Karpas-422 (cell line): ENCODE measurements at places on chromosomes 1 and 21. TPM values are rescaled to one million over a fixed set of nuclear protein-coding genes. Genes with fewer than 3 reads are reported as not detected.

The PLA2G2F gene
- not detected in 2 replicates for total RNA-seq

GRCh38 chr1:10881046-10881445, 84.6 kb upstream of the CASZ1 start:
- DNase-seq: no peak
- H3K27me3 ChIP-seq: no peaks in the 10 kb centered on the region
- H3K36me3 ChIP-seq: no peaks in the 10 kb centered on the region
- no peak overlapping the region for H3K4me3 ChIP-seq

DNA sequence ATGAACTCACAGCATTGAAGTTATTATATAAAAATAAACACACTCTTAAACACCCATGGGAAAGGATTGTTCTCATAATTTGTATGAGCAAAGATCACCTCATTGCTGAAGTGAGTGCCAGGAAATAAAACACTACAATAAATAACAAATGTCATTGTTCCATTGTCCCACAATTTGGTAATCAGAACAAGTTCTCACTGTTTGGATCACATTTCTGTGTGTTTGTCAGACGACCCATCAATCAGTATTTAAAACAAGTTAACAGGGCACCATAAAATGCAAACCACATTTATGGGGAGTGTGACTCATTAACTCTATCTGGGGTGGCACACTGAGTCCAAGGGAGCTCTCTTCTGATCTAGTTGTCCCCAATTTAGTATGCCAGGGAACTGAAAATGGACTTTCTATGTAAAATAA, 124.5 kb downstream of the PTPRC start:
- H3K27me3 ChIP-seq: no peaks in the 10 kb centered on the region
- peak; percentile 55 for DNase-seq
- peaks cover 45% of the 10 kb centered on the region for H3K4me1 ChIP-seq
- H3K36me3 ChIP-seq: no peaks in the 10 kb centered on the region
- peak overlapping the region; percentile 54 for H3K27ac ChIP-seq

The CLDN17 gene
- not detected in 2 replicates for total RNA-seq

- no peak for DNase-seq
- H3K4me1 ChIP-seq: 0 out of 2 replicates have a peak, but pooled peaks cover 2% of the 10 kb centered on the region
- H3K27me3 ChIP-seq: no peaks in the 10 kb centered on the region
- no peak overlapping the region for H3K27ac ChIP-seq
These were observed 82.9 kb downstream of the TMEM53 start for GRCh38 chr1:44591381-44591780.

GRCh38 chr1:67733681-67734322, 48.8 kb downstream of the GADD45A start:
- H3K4me1 ChIP-seq: peaks cover 41% of the 10 kb centered on the region
- no peak overlapping the region for H3K4me3 ChIP-seq
- H3K36me3 ChIP-seq: no peaks in the 10 kb centered on the region
- H3K27me3 ChIP-seq: no peaks in the 10 kb centered on the region

DNA sequence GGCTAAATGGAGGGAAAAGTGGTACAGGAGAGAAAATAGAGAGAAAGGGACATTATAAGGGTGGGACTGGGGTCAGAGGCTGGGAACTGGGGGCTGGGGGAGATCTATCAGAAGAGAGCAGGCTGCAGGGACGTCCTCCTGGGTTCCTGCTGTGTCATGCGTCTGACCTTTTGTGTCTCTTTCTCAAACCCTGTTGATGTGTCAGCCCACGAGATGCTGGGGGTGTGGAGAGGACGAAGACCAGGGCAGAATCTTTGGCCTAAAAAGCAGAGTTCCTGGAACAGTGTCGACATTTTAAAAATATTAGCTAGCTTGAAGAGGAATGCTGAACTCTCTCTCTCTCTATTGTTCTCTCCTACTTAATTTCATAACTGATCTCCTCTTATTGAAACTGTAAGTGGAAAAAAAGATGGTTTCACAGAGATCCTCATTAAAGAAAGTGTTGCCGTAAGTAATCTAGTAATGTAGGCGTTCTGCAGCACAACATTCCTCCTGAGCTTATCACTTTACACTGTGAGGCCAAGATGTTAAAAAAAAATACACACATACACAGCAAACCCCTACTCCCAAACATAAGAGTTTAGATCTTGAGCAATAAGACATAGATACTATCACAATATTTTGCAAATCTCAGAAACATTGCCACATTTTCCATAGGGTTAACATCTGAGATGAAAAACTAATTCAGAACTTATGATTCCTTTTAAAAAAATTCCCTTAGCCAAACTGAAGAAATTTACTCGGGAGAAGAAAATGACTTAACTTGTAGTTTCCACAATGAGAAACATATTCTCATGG, 52.6 kb downstream of the RUNX1 start:
- no peaks in the 10 kb centered on the region for H3K4me1 ChIP-seq
- H3K36me3 ChIP-seq: no peaks in the 10 kb centered on the region
- H3K4me3 ChIP-seq: no peak overlapping the region
- no peaks in the 10 kb centered on the region for H3K27me3 ChIP-seq
- no peak for DNase-seq

GRCh38 chr1:226982451-226983177, 42.5 kb downstream of the COQ8A start:
- no peaks in the 10 kb centered on the region for H3K4me1 ChIP-seq
- H3K27ac ChIP-seq: no peak overlapping the region
- no peak for DNase-seq
- no peaks in the 10 kb centered on the region for H3K36me3 ChIP-seq

DNA sequence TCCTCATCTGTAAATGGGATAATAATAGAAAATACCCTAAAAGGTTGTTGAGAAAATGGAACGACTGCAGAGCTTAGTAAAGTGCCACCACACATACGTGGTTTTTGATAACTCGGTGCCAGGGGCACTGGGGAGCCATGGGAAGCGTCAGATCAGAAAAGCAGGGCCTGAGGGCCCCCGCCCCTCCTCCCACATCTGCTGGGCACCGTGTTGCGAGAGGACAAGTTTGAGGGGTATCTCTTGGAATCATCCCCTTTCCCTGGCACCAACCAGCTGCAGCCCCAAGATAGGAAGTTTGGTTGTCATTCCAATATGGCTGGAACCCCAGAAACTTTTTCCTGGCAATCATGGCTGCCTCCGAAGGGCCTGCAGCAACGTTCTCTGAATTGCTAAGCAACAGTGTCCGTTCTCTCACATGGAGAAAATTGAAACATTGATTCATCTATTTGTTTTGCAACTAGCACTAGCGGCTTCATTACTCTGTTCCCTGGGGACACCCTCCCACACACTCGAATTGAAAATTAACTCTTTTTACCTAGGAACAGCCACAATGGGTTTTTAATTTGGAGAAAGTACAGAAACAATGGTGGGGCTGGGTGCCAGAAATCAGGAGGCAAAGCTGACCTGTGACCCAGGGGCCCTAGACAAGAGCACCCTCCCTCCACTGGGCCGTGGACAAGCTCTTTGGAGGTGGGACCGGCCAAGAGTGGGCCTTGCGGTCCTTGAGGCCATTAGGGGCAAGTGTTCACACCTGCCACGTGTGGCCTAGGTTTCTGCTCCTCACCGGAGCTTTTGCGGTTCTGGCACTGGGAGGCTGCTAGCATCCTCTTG, 190.0 kb upstream of the VAMP3 start:
- H3K27ac ChIP-seq: no peak overlapping the region
- H3K4me3 ChIP-seq: no peak overlapping the region
- H3K27me3 ChIP-seq: no peaks in the 10 kb centered on the region
- no peaks in the 10 kb centered on the region for H3K4me1 ChIP-seq
- H3K36me3 ChIP-seq: no peaks in the 10 kb centered on the region

DNA sequence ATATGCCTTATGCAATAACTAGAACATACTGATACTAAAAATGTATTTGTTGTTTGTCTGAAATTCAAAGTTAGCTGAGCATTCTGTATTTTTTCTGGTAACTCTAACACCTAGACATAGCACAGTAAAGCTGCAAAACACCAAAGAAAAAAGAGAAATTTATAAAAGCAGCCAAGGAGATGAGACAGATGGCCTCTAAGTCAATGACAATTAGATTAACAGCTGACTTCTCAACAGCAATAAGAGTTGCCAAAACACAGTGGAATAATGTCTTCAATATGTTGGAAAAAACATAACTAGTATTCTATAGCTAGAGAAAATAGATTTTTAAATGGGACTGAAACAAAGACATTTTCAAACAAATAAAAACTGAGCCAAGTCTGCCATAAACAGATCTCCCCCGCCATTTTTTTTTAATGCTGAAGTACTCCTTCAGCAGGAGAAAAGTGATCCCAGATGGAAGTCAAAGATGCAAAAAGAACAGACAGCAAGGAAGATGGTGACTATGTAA, 81.3 kb downstream of the SYF2 start:
- no peaks in the 10 kb centered on the region for H3K27me3 ChIP-seq
- no peaks in the 10 kb centered on the region for H3K36me3 ChIP-seq
- no peak overlapping the region for H3K4me3 ChIP-seq
- DNase-seq: no peak
- H3K27ac ChIP-seq: no peak overlapping the region
- H3K4me1 ChIP-seq: peaks cover 23% of the 10 kb centered on the region

The PYHIN1 gene
- not detected in 2 replicates for total RNA-seq

The ACTA1 gene
- total RNA-seq: not detected in 2 replicates

The DCDC2B gene
- total RNA-seq: not detected in 2 replicates

- no peak for DNase-seq
- no peaks in the 10 kb centered on the region for H3K4me1 ChIP-seq
- no peak overlapping the region for H3K4me3 ChIP-seq
- no peak overlapping the region for H3K27ac ChIP-seq
These were observed 368.1 kb downstream of the NCAM2 start for GRCh38 chr21:21366277-21366676.

- H3K27me3 ChIP-seq: no peaks in the 10 kb centered on the region
- no peak overlapping the region for H3K4me3 ChIP-seq
- H3K27ac ChIP-seq: no peak overlapping the region
- H3K4me1 ChIP-seq: peaks cover 18% of the 10 kb centered on the region
- no peak for DNase-seq
These were observed 8.9 kb downstream of the P3H1 start for GRCh38 chr1:42757892-42758275.

The GCSAML gene
- not detected in 2 replicates for total RNA-seq

GRCh38 chr21:31098576-31099005, 60.3 kb upstream of the KRTAP19-8 start:
- no peaks in the 10 kb centered on the region for H3K4me1 ChIP-seq
- no peak overlapping the region for H3K27ac ChIP-seq
- H3K4me3 ChIP-seq: no peak overlapping the region
- DNase-seq: peak; percentile 90

DNA sequence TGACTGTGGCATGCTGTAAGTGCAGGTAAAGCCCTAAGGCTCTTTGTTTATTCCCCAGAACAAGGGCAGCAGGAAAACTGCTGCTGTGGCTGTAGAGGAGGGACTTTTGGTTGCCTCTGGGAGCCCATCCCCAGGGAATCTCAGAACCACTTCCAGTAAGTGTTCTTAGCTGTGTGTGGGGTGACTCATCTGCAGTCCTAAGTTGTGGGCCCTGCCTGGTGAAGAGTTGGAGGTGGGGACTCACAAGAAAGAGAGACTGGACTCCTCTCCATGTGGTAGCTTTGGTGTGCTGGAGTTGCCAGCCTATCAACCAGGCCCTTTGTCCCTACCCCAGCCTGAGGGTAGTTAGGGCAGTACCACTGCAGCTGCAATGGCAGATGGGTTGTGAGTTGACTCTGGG, 24.0 kb upstream of the DENND1B start:
- no peak for DNase-seq
- peaks cover 15% of the 10 kb centered on the region for H3K4me1 ChIP-seq
- no peaks in the 10 kb centered on the region for H3K36me3 ChIP-seq
- no peaks in the 10 kb centered on the region for H3K27me3 ChIP-seq

The FLG2 gene
- not detected in 2 replicates for total RNA-seq

The VPS45 gene
- total RNA-seq: 24.9 and 39.0 TPM in 2 replicates

GRCh38 chr1:91583326-91583755, 82.7 kb downstream of the CDC7 start:
- H3K27ac ChIP-seq: no peak overlapping the region
- H3K4me3 ChIP-seq: no peak overlapping the region
- H3K4me1 ChIP-seq: no peaks in the 10 kb centered on the region
- H3K36me3 ChIP-seq: no peaks in the 10 kb centered on the region
- H3K27me3 ChIP-seq: no peaks in the 10 kb centered on the region

DNA sequence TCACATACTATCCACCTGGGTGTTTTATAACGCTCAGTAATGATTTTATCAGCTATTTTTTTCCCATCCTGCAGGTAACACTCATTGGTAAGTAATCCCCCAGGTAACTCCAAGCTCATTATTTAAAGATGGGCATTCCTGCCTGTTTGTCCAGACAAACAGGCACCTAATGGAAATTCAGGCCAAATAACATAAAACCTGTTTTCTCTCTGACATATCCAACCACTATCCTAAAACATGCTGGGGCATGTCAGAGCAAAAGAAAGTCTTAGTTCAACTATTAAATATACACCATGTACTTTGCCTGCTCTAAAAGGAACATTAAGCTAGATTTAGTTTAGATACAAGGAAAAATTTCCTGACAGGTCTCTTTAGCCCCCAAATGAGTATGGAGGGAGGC, 987.7 kb downstream of the TTLL7 start:
- H3K4me1 ChIP-seq: no peaks in the 10 kb centered on the region
- no peak overlapping the region for H3K27ac ChIP-seq
- H3K36me3 ChIP-seq: no peaks in the 10 kb centered on the region
- no peaks in the 10 kb centered on the region for H3K27me3 ChIP-seq

DNA sequence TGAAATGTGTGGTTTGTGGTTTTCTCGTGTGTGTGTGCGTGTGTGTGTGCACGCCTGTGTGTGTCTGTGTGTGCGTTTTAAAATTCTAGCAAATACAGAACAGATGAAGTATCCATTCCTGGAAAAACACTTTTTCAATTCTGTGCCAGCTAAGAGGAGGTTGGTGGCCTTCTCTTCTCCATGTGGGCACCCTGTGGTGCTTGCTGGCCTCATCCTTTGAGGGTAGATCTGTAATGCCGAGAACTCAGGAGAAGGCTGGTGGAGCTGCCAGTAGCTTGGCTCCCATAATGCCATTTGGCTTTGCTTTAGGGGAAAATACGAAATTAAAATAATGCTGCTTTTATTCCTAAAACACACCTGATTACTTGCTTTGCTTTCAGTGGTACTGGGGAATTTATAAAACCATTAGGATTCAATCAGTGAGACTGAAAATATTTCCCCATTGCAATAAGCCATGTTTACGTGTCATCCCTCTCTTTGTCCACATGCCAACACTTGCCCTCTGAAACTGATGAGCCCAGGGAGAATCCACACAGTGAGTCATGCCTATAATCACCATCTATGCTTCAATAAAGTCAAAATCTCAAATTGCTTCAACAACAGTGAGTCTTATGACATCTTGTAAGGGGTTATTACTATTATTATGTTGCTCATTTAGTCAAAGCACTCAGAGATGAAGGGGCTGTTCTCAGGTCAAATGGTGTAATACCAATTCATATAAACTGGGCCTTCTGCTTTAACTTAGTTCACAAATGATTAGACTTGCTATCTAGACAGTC, 39.2 kb downstream of the ABCA4 start:
- no peak overlapping the region for H3K4me3 ChIP-seq
- no peaks in the 10 kb centered on the region for H3K4me1 ChIP-seq
- DNase-seq: no peak
- no peaks in the 10 kb centered on the region for H3K27me3 ChIP-seq
- H3K27ac ChIP-seq: no peak overlapping the region
- no peaks in the 10 kb centered on the region for H3K36me3 ChIP-seq

The B3GALT2 gene
- not detected in 2 replicates for total RNA-seq

The LCE2A gene
- total RNA-seq: not detected in 2 replicates
